Stimulated activated CD8-positive, alpha-beta memory T cell treated with anti-CD3 and anti-CD28 coated beads, Interleukin-7, amount 100 ng/mL, for 1 hour (primary cell): ENCODE measurements at places on chromosomes 5 and 9.

GRCh38 chr5:163658702-163659567, 153.5 kb downstream of the MAT2B start:
- DNase-seq = no peak

DNA sequence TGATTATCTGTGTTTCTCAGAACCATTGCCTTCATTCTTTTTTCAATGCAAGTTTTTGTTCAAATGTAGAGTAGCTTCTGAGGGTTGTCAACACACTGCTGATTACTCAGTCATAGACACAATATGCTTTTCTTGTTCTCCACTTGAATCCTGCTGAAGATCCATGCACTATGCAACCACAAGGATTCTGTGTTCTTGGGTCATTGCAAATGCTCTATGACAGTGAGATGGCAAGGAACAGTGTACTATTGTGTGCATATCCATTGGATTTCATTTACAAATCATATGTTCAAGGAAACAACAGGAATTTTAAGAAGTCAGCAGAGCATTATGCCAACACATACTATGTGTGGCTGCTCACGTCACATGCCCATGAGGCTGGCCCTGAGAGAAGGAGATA, 1590.2 kb downstream of the EFNA5 start:
- no peak for DNase-seq

DNA sequence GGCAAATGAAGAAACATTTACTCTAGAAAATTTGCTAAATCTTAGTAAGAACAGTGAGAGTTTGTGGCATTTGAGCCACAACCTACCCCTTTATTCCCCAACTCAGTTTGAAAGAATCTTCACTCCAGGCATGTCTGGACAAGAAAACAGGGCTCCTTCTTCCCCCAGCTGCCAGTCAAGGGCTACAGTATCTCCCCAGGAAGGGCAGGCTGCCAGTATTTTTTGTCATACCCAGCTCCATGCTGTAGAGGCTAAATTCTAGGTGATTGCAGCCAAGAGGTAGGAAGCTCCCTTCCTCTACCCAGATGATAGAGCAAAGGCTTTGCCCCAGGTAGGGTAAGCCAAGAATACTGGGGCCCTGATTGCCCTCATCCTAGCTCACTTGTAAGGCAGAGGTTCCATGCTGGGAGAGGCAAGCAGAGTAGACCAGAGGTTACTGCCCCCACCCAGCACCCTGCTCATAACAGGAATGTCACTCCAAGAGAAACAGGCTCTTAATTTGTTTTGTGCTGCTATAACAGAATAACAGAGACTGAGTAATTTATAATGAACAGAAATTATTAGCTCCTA, 20.0 kb upstream of the GRPEL2 start:
- DNase-seq = no peak

DNA sequence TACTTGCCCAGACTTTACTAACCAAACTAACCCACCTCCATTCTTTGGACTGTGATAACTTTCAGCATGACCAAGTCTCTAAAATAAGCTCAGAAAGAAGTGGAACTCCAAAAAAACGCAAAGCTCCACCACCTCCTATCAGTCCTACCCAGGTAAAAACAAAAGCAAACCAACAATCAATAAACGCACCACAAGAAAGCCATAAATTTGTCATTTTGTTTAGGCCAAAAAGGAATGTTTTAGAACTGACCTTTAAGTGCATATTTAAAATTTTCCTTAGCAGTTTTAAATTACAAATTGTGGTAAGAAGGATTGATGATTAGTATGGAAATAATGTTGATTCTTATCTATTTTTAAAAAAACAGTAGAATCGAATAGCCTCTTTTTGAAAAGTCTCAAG, 25.5 kb upstream of the TTC23L start:
- no peak for DNase-seq

DNA sequence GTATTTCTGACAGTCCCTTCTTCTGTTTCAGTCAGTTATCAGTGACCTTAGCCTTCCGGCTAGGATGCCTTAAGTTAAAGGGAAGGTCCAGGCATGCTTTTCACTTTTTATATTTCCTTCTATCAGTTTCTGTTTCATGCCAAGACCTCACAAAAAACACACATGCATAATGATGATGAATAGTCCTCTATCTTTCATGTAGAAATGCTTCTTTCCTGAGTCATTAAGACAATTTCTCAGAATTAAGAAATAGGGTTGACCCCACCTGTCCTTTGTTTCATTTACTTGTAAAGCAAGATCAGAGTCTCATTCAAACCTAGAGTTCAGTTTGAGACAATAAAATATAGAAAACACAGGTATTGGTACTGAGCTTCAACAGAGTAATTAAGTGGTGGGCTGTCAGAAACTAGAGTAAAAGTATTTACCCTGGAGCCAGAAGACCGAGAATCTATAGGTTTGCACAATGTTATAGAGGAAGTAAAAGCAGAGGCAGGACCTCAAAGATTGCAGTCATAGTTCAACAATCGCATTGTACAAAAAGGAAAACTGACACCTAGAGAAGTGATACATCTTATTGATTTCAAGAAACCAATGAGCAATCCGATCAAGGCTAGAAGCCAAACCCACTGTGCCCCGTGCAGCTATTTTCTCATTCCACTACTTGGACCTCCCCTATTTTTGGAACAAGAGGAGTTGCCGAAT, 118.7 kb upstream of the PUM3 start:
- DNase-seq = no peak

- DNase-seq = no peak
These were observed 74.5 kb downstream of the ADAMTSL1 start for GRCh38 chr9:18548456-18548855.

DNA sequence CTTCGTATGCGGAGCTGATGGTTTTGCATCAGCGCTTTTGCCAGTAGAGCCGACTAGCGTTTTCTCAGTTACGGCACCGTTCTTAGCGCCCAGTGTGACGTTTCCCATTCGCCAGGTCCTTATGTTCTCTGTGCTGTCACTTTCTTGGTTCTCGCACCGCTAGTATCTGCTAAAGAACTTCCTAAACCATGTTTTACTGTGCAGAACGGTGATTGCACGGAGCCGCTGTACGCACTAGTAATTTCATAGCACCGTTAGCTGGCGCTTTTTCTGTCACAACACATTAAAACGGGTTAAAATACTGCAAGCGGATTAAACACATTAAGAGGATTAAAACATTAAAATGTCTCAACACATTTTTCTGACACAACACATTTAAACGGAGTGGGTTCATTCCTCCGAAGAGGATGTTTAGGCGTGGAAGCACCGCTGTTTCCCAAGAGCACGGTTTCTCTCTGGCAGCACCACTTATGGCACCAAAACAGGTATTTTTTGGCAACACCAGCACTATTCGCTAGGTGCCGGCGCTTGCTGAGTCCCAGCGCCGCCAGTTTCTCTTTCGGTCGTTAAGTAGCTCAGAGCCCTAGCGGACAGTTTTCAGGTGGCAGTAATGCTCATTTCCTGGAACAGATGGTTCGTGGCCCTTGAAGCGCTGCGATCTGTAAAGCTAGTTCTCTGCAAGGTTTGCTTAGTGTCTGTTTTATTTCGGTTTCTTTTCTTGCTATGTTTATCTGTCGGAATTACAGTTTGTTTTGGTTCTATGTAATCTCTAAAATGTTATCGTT, 20.3 kb downstream of the ANXA2R start:
- DNase-seq = peak; percentile 60

DNA sequence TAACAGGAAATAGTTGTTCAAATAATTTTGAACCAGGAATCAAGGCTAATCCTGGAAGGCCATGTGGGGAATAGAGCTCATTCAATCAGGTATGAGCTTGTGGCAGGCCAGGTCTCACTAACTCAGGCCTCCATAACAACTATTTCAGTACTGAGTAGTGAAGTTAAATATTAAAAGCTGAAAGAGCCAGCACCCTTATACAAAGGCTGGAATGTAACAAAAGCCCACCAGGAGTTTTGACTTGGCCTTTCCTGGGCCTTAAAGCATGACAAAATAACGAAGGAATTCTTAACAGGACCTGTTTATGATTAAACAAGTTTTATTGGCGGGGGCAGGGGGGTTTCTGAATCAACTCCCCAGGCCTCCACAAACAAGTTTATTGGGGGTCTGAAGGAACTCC, 1146.7 kb downstream of the CDH9 start:
- DNase-seq = no peak

GRCh38 chr9:115850548-115851304, 302.9 kb upstream of the PAPPA start:
- DNase-seq = no peak

DNA sequence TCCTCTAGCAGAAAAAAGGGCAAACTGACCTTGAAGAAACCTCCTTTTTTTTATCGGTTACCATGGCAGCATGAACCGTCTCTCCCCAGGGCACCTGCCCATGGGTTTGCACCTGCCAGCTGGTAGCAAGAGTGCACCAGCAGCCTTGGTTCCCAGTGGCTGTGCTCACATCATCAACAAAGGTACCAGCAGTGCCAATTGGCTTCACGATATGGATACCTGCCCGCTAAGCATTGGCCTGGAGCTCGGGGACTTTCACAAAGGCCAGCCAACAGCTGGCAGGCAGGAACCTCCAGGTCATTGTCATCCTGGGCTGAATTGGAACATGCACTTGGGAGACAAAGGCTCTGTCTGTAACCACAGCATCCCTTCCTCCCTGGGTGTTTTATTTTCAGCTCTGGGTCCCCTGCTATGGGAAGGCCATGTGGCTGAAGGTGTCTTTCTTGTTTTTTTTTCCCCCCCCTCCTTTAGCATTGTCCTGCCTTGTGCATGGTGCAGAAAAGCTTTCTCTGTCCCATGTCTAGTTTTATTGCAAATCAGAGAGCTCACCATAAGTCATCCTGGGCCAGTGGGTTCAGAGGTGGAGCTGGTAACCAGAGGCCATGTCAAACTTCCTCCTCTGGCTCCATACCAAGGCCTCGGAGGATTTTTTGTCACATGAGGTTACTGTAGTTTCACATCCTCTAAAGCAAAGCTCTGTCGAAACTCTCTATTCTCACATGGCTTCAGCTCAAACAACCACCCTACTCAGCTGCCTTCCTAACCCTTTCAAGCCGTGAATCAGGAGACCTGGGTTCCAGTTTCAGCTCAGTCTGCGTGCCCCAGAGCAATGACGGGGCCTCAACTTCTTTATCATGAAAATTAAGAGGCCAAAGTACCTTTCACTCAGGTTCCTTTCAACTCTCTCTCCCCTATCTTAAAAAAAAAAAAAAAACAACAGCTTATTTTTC, 145.5 kb upstream of the MAP3K1 start:
- no peak for DNase-seq

DNA sequence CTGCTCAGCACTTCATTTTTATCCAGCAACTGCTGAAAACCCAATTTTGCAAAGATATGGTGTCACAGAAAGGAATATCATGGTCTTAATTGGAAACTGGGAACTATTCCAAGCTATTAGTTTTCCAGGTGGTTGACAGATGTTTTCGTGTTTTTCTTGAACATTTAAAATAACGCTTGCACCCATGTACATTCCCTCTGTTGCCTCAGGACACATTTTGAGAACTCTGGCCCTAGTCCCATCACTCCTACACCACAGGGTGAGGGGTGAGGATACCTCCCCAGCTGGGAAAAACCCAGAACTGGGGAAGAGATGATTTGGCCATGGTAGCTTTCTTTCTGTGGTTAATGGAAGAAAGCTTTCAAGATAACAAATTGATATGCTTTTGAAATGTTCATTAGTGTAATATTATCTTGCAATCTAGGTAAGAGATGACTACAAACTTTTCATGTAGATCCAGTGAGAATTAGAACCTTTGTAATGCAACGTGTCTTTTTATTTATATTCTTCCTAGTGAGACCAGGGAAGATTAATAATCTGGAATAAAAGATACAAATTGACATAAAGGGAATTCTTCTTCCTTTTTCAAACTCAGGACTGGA, 627.0 kb downstream of the RAB3C start:
- no peak for DNase-seq

- no peak for DNase-seq
These were observed 9.9 kb upstream of the PCDHB2 start for GRCh38 chr5:141084487-141084989.

DNA sequence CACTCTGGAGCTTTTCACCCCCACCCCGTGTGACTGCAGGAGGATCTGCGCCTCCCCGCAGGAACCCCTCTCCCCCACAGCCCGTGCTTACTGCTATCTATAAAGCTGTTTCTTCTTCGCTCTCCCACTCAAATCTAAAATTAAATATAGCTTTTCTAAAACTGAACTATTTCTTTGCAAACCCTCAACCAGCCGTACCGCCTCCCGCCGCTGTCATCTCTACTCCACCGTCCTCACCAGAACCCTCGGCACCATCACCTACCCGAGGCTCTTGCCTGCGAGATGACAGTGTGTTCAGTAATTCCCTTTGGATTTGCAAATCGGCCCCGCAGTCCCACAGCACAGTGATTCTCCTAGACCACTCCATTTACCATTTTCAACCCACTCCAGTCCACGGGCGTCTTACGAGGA, 13.6 kb downstream of the LPCAT1 start:
- no peak for DNase-seq

DNA sequence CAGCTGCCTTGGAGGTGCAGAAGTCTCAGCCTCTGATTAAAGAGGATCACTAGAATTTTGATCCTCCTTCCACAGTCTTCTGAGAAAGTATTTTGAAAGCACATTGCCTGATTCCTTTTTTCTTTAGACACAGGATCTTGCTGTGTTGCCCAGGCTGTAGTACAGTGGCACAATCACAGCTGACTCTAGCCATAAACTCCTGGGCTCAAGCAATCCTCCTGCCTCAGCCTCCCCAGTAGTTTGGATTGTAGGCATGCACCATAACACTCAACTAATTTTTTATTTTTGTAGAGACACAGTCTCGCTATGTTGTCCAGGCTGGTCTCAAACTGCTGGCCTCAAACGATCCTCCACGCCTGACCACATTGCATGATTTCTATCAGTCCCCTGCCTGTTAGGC, 74.5 kb downstream of the FAM78A start:
- no peak for DNase-seq

DNA sequence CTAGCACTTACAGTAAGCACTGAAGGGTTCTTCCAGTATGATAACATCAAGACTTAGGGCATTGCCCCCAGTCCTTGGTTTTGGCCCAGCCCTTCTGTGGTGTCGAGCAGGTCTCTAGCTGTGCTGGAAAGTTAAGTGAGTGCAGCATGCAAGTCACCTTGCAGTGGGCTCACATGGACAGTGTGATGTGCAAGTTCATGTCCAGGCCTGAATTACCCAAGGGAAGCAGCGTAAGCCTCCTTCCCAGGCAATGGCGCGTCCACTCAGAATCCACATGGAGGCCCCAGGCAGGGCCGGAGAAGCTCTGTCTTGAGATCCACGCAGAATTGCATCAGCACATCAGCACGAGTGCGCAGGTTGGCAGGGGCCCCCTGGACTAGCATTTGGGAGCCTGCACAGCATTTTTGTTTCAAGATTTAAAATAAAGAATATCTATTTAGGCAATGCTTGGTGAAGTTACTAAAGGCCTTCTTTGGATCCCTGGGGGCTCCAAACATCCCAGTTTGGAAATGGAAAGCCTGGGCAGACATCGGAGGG, 108.4 kb upstream of the ALDH1B1 start:
- DNase-seq = no peak
